ENCODE measurements at places on chromosomes 7 and 10.

DNA sequence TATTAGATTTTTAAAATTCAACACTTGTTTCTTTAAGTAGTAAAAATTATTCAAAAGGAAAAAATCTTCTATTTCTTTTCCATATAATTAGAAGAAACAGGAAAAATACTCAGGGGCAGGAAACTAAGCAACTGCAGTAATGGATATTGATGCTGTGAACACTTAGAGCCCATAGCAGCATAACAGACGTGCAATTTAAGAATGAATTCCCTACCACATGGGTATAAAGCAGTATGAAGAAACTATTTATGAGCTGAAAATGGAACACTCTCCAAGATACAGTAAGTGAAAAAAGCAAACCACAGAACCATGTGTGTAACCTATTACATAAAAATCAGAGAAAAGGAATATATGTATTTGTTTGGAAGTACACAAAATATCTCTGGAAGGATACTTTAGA, 30.8 kb downstream of the ARHGAP19 start:
- DNase-seq: no peak

GRCh38 chr10:84850826-84851225, 522.4 kb downstream of the CCSER2 start:
- DNase-seq: no peak

GRCh38 chr10:4453276-4453675, 372.7 kb upstream of the AKR1E2 start:
- no peak for DNase-seq

GRCh38 chr7:37441816-37442215, 6.8 kb downstream of the ELMO1 start:
- no peak for DNase-seq

DNA sequence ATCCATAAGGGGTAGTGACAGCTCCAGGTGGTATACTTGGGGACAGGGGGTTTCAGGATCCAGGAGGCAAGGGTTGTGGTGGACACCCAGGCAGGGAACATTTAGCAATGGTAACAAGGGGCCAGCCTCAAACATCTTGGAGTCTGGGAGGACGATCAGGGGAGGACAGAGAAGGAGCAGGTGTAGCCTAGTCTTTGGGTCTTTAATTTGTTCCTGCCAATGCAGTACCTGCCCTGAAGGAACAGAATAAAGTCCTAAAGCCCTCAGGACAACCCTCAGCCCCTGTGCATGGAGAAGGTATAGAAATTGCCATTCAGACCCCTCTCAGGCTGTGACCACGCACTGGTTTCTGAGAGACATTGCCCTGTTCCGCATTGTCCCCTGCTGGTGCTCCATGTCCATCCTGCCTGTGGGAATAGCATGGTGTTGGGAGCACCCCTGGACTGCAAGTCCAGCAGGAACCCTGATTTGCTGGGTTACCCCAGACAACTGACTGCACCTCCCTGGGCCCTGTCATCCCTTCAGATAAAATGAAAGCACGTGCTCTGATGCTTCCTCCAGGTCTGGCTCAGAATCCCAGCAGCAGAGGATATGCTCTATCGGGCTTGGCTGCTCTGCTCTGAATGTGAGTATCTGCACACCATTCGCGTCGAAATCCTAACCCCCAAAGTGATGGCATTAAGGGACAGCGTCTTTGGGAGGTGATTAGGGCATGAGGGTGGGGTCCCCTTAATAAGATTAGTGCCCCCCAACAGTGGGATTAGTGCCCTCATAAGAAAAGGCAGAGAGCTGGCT, 24.2 kb downstream of the DDC start:
- DNase-seq: no peak

- DNase-seq: no peak
These were observed 370.3 kb upstream of the NFE2L3 start for GRCh38 chr7:25781704-25782103.

DNA sequence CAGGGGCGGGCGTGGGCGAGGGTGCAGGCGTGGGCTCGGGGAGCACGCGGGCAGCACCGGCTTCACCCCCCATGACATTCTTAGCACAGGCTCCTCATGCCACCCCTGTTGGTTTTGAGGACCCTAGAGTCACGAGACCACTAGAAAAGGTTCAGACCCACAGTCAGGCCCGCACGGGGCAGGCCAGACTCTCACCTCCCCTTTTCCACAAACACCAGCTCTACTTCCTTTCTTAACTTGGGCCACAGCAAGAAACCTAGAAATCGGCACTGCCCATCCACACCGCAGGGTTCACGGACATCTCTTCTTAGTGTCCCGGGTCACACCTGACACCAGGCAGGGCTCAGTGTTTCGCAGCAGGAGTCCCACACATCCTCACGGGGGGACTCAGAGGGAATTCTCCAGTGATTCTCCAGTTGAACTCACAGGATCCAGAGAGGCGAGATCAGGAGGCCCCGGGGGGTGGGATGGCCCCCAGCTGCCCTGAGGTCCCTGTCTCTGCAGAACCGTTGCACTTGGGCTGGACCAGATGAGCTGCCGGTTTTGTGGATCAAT, 52.0 kb downstream of the JAKMIP3 start:
- no peak for DNase-seq

DNA sequence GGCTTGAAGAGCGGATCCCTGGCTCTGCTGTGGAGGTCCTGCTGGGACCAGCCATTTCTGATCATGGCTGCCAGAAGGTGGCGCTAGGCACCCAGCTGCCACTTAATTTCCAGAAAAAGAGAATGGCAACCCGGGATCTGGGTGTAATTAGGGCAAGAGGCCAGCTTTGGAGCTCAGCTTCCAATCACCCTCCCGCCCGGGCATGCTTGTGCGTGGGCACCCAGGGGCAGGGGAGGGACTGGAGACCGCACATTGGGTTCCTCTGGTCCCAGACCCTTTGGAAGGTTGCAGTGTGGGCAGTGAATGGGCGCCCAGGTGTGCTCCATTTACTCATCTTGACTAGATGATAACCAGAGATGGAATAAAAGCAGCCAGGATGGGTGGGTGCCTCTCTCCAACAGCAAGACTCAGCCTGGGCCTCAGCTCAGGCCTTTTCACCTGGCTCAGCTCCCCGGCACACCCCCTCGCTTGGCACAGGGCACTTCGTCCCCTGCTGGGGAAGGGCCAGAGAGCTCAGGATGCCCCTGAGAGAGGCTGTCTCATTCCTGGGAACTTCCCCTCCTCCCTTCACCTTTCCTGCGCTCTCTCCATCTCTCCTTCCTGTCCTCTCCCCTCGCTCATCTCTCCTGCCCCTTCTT, 14.7 kb downstream of the FAM241B start:
- peak; percentile 23 for DNase-seq

- no peak for DNase-seq
These were observed 187.5 kb downstream of the CELF2 start for GRCh38 chr10:11205030-11205772.

DNA sequence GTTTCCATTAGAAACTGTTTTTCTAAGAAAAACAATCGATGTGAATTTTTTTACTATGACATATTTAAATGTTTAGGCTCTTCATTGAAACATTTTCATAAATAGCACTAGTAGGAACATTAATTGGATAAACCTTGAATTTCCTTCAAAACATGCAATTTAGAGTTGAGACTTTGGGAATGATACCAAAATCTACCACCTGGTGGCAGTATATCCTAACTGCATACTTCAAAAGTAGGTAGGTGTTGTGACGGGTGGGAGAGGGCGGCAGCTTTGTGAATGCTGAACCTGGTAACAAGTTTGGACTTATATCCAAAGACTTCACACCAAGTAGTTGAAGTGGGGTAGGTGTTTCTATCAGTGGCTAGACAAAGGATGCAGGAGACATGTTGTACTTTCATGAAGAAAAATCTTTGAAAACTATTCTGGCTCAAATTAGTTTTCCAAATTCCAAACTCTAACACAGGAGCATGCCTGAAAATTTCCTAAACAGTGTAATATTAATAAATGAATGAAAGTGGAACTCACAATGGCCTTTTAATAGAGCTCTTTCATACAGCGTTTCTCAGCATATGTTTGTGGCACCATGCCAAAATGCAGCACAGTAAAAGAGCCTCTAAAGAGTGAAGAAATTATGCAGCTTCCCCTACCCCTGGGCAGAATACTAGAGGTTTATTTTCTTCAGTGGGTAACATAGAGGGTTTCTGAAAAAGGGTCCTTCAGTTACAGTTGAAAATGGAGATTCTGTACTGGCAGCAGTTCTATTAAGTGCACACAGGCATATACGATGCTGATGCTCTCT, 201.0 kb upstream of the TPK1 start:
- DNase-seq: peak; percentile 9

DNA sequence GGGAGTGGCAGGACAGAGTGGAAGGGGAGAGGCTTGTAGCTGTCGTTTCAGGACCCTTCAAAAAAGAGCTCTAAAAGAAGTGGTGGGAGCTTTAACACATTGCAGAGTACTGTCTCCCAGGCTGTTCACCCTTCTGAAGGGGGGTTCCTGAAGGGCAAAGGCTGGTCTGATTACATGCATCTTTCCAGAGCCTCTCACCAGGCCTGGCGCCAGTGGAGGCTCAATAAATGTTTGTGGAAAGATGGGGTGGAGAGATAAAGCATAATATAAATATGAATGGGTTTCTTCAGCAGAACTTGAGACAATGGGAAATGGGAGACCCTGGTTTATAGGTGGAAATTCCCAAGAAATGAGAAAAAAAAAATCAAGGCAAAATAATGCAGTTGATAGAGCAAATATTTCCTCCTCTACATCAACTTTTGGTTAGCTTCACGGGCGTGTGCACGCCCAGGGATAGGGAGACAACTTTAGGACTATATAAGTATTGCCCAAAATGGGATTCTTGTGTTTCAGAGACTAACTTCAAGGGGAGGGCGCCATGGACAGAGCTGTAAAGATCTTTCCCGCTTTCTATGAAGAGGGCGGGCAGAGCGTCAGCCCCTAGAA, 613 bp upstream of the BUB3 start:
- no peak for DNase-seq

- no peak for DNase-seq
These were observed 11.0 kb downstream of the PYROXD2 start for GRCh38 chr10:98403812-98404504.

DNA sequence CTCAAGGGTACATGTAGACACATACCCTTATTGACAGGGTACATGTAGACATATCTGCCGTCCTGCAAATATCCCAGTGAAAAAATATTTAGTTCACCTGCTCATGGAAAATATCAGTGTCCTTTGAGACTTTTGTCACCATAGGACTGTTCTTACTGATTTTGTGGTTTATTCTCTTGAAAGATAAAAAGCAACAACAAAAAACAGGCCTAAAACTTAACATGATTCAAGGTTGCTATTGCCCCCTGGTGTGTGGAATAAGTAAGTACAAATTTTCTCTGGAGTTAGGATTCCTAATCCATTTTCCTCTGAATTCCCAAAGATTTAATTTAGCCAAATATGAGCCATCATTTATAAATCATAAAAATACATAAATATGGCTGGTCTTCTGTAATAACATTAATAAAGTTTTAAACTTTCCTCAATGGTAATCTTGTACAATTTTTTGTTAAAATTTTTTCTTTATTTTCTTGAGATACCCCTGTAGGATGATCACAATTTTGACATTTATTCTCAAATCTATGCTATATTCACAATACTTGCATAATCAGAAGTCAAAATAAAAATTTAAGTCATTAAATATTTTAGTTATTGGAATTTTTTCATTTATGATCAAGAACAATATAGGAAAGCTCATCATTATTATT, 741.4 kb upstream of the POT1 start:
- no peak for DNase-seq

DNA sequence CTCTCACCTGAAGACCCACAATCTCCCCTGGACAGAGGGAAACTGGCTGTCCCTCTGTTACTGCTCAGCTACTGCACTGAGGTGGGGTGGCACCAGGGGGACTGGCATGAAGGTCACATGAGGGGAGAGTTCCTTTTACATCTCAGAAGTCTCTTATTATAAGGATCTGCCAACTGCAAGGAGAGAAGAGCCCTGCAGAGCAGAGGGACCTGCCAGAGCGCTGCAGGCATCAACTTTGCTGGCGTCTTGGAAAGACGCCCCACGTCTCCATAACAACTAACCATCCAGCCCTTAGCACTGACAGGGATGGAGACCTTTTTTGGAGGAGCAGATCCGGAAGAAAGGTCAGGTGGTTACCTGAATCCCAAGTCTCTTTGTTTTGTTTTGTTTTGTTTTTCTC, 218.6 kb downstream of the KCNMA1 start:
- DNase-seq: no peak

GRCh38 chr10:95530561-95530960, 30.6 kb downstream of the SORBS1 start:
- no peak for DNase-seq

GRCh38 chr10:99344715-99345114, 15.6 kb downstream of the CNNM1 start:
- DNase-seq: no peak

- DNase-seq: no peak
These were observed 77.9 kb downstream of the HERPUD2 start for GRCh38 chr7:35617041-35617440.

GRCh38 chr10:33031815-33032653, 74.0 kb upstream of the ITGB1 start:
- no peak for DNase-seq

Measured in stimulated activated CD4-positive, alpha-beta T cell treated with anti-CD3 and anti-CD28 coated beads, Interleukin-1b, Interleukin-23, amount 100 ng/mL, for 24 hours (primary cell).